ENCODE measurements at places on chromosomes 13 and 19. TPM values are rescaled to one million over a fixed set of nuclear protein-coding genes. Genes with fewer than 3 reads are reported as not detected.

GRCh38 chr13:51618626-51619025 is 34.4 kb downstream of the WDFY2 start:
- DNase-seq: no peak

GRCh38 chr19:17719730-17720400 is 585 bp downstream of the MAP1S start:
- DNase-seq: peak; percentile 66

DNA sequence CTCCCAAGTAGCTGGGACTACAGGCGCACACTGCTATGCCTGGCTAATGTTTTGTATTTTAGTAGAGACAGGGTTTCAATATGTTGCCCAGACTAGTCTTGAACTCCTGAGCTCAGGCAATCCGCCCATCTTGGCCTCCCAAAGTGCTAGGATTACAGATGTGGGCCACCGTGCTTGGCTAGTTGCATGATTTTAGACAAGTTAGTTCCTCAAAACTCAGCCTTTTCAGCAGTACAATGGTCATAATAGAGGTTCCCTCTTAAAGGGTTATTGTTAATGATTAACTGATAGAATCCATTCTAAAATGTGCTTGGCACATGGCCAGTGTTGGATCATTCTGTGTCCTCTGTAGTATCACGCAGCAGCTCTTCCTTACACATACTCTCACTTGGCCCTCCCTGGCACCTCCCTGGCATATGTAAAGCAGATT is 19.5 kb upstream of the IFT88 start:
- DNase-seq: no peak

DNA sequence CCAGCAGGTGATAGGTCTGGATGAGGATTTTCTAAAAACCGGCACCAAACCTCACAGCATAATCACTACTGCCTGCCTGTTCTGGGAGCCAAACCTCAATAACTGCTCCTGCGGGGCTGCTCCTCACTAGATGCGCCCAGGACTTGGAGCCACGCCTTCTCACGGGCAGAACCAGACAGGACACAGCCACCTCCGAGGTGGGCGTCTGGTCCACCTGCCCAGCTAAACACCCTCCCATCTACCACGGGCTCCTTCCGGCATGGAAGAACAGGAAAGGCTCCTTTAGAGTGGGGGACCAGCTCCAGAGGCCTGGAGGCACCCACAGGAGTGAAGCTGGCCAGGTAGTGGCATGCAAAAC is 73.5 kb downstream of the PEPD start:
- DNase-seq: no peak

FAAP24 gene
- 1.8 TPM for total RNA-seq

All from CD4-positive, alpha-beta memory T cell (primary cell).